ENCODE measurements at places on chromosomes 6 and 20.

GRCh38 chr6:111854683-111855082 is 18.6 kb downstream of the FYN start:
- DNase-seq: no peak

- no peak for DNase-seq
Observed at GRCh38 chr20:38935967-38936407, 9.8 kb downstream of the FAM83D start.

DNA sequence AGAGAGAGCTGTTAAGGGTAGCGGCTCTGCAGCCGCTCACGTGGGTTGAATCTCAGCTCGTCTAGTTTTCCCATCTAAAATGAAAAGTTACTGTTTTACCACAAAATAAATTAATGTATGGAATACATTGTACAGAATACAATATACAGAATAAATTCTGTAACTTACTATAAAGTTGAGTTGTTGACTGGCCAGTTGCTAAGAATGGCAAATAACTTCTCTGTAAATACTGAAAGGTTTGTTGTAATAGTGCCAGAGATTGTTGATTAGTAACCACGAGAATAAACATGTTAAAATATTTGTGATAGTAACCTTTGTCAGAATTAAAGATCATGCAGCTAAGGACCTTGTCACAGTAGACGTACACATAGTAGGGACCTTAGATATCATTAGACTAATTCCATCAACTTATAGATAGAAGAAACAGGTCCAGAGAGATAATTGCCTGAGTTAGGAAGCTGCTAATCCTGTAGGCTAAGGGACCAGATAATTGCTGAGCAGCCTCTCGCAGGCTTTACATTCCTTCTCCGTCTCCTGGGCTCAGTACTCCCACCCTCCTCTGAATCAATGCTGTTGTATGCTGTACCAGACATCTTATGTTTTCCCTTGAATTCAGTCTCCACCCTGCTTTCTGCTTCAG is 544 bp upstream of the NRM start:
- no peak for DNase-seq

GRCh38 chr20:14956026-14956425 is 618.6 kb upstream of the FLRT3 start:
- no peak for DNase-seq

DNA sequence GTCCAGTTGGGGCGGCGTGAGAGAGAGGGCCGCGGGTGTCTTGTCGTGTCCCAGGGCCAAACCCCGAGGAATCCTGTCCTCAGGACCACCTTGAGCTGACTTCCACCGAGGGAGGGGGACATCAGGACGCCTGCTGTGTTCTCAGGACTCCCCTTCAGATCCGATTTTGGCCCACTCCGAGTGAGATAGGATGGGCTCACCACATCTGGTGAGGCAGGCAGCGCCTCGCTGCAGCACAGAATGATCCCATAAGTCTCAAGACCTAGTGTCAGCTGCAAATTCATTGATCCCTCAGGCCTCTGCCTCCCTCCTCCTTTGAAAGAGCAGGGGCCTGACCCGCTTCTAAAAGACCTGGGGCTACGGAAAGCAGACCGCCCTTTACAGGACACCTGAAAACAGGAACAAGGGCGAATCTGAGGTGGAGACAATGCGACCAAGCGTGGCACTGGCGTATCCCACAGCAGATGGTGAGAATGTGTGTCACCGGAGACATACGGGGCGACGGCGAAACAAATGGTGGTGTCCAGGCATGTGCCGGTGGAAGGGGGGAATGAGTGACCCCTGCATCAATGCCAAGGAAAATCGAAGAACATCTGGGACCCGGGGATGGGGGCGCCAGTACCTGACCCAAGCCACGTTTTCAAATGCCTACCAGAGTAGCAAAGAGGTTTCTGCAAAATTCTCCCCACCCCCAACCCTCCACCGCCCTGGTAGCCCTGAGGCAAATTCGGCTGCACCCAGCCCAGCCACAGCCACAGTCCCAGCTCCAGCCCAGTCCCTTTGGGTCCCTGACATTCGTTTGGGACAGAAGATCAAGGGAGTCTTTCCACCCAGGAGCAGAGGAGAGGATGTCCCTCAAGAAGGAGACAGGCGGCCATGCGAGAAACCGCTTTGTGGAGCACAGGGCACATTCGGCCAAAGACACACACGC is 162.1 kb upstream of the ZNF337 start:
- no peak for DNase-seq
